ENCODE measurements at places on chromosomes 16 and 17.

DNA sequence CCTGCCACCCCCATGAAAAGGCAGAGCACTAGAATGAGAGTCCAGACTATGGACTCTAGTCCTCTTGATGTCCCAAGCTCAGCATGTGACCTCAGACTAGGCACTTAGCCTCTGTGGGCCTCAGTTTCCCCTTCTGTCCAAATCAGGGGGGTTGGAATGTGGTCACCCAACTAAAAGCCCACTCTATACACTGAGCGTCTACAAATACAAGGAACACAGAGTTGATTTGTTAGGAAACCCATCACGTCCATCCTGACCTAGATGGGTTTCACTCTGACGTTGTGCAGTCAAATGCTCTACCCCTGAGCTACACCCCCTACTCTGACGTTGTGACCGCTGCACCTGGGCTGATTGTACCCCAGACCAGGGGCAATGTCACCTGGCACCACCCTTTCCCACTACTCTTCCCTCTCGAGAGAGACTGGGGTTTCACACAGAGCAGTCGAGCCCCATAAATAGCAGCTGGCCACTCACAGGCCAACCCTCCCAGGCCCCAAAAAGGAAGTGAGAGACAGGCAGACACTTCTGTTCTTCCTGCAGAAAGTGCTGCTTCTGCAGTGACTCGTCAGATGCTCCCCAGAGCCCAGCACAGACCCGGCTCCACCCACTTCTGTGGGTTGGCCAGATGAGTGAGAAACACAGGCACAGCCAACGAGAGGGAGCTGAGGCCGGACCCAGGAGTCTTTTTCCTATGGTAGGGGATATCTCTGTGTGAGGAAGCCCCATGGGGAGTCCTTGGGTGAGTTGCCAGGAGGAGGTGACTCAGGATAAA is 16.1 kb upstream of the TNFRSF13B start:
- DNase-seq, result peak; percentile 86

DNA sequence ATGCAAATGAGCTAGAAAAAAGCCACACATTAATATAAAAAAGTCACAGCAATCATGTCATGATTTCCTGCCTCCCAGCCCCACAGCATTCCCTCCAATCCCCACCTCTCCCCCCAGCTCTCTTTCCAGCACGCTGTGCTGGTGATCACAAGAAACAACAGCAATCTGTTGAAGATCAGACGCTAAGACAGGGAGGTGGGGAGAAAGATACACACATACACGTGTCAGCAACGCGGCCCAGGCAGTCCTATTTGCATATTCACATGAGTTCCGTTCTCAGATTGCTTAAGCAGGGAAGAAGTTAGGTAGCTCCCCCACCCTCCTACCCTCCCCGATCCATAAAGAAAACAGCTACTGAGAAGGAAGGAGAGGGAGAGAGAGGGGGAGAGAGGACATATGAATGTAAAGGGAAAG is 405.5 kb upstream of the PSMD7 start:
- DNase-seq, result no peak

GRCh38 chr16:23670137-23670776 is 8.4 kb upstream of the PLK1 start:
- DNase-seq, result no peak

DNA sequence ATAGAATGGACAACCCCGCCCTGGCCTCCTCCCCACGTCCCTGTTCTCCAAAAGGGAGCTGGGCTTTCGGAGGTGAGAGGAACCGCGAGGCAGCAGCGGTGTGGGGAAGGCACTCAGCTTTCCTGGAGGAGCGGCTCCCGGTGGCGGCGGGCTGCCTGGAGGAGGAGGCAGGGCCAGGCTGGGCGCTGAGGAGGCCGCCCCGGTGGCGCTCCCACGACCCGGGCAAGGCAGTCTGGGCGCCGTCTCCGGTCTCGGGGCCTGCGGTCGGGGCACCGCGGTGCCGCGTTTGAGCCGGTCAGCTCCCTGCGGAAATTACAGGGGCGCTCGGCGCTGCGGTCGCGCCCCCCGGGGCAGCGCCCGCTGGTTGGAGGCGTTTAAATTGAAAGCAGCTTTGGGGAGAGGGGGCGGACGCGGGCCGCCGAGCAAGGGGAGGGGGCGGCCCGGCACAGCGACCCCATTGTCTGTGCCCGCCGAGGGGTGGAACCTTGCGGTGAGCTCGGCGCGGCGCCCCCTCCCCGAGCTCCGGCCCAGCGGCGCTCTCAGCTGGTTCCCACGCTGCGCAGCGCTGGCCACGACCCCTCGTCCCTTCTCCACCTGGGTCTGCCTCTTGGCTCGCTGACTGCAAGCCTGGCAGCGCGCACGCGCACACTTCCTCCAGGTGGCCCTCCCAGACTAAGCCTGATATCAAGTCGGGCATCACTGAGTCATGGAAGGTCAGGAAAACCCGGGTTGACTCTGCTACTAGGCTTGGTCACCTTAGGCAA is 58.7 kb upstream of the DLX4 start:
- no peak for DNase-seq

DNA sequence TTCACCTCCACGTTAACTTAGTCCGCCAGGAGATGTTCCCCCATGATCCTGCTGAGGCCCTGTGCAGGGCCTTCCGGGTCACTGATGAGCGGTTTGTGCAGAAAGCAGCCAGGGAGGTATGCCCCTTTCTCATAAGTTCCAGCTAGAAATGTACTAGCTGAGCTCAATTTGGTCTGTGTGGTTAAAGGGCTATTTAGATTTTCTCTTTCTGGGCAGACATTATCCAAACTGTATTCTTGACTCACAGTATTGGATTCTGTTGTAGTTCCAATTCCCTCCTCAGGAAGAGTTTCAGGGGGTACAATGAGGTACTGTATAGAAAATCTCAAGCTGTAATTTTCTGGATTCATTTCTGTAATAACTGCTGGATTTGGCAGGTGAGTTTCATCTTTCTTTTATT is 137.1 kb downstream of the TRIM37 start:
- no peak for DNase-seq
